ENCODE measurements at places on chromosomes 16 and 17.
A peak's percentile ranks its signal among the peaks of the same experiment; 100 is the strongest.

GRCh38 chr16:87150681-87151280, 166.4 kb downstream of the C16orf95 start:
- no peak for DNase-seq

DNA sequence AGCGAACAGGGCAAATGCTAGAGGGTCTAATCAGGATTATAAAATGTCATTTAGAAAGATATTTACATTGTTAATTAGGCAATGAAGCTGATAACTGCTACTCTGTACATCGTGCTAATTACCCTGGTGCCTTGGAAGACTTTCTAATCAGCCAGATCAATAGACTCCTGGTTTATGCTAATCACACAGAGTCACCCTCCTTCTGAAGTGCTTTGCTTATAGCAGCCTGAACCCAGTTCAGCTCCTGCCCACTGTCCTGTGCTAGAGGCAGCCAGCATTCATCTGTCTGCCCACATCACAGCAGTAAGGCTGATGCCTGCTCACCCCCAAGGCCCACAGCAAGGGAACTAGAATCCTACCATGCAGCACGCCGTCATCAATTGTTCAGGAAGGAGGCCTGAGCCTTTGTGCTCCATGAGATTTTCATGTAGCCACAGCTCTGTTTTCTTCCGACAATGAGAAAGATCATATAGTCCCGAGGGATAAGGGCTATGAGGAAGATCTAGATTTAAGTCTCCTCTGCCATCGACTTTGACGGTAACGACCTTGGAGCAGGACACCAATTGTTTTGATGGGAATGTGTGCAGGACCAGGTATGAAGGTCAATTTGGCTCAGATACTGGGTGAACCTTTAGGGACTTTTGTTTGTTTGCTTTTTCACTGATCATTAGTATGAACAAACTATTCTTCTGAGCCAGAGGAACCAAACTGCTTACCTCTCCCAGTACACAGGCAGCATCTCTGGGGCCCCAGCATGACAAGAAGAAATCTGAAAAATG, 12.5 kb upstream of the LYRM9 start:
- DNase-seq: no peak

DNA sequence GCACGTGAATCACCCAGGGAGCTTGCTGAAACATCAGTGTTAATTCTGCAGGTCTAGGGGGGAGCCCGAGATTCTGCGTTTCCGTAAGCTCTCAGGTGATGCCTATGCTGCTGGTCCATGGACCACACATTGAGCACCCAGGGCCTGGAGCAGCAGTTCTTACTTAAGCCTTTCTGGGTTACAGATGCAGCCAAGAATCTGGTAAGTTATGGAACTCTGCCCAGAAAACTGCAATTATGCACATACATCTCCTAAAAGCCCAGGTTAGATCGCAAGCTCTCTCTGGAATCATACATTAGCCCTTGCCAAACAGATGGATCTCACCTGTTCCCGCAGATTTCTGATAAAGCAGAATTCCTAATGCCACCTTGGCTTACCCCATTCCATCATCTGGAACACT, 265.9 kb upstream of the SALL1 start:
- no peak for DNase-seq

- DNase-seq: no peak
These were observed 5.4 kb upstream of the GOSR2 start for GRCh38 chr17:46917516-46917915.

GRCh38 chr17:66906321-66907278, 57.9 kb upstream of the CACNG4 start:
- DNase-seq: peak; percentile 23

- DNase-seq: no peak
These were observed 20.2 kb downstream of the SPNS2 start for GRCh38 chr17:4518901-4519300.

- DNase-seq: no peak
These were observed 10.5 kb downstream of the XYLT2 start for GRCh38 chr17:50356418-50356817.

GRCh38 chr16:13911871-13912270, 8.1 kb upstream of the ERCC4 start:
- no peak for DNase-seq

DNA sequence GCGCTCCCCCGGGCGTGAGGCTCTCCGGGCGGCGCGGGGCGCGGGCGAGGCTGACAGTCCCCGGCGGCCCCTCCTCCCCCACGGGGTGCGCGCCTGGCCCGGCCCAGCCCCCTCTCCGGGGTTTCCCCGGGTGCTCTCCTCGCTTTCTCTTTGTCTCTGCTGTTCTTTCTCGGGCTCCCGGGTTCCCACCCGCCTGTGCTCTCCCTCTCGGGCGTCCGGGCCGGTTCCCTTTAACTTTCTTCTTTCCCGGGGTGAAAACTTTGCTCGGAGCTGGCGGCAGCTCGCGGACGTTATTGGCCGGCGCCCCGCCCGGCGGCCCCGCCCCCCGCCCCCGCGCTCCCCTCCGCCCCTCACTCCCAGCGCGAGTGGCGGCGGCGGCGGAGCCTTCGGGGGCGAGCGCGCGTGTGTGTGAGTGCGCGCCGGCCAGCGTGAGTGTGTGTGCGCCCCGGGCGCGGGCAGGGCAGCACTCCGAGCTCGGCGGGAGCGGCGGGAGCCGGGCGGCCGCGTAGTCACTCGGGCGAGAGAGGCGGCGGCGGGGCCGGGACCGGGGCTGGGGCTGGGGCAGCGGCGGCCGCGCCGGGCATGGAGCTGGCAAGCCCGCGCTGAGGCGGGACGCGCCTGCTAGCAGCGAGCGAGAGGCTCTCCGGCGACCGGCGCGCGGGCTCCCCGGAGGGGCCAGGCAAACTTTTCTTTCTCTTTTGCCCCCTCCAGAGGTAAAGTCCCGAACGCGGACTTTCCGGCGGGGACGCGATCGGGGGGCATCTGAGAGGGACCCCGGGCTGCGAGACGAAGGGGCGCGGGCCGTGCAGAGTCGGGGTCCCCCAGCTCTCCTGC, at the start of gene NTN1:
Gene NTN1, plus strand, starts transcription at position 353 of the 834 bp plus-strand sequence. CDS start 864 bp downstream, outside the sequence.
- DNase-seq: no peak

DNA sequence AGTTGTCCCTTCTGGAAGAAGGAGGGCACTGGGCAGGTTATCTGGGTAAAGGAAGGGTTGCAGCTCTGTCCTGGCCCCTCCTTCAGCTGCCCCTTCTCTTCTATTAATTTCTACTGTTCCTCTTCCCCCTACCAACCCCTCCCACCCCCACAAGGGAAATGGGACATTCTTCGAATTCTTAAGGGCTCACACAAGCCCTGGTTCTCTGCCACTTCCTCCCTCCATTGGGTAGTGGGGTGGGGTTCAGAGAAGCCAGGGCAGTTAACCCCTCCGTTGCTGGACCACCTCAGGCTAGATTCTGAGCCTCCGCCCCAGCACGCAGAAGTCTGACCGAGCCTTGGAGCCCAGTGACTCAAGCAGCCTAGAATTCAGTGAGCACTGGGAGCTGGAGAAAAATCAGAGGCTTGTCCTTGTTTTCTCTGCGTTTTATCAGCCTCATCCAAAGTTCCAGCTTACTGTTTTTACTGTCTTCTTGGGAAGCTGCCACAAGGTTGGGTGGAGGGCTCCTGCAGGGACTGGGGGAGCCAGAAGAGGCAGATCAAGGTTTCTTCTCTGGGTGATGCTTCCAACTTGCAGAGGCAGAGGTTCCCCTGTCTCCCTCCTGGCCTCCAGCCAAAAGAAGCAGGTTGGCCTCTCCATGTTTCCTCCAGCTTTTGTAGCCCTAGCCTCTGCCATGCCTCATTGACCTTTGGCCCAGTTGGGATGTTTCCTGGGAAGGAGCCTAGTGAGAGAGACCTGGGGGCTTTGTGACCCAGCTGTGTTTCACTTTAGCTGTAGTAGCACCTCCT, 10.2 kb downstream of the LASP1 start:
- no peak for DNase-seq

- no peak for DNase-seq
These were observed at the start of gene PRSS27 for GRCh38 chr16:2720064-2720457. PRSS27 (minus strand) TSS chr16:2720224; CDS start chr16:2720160, 64 bp downstream.

- no peak for DNase-seq
These were observed 4.2 kb upstream of the ATXN7L3 start for GRCh38 chr17:44203731-44204440.

DNA sequence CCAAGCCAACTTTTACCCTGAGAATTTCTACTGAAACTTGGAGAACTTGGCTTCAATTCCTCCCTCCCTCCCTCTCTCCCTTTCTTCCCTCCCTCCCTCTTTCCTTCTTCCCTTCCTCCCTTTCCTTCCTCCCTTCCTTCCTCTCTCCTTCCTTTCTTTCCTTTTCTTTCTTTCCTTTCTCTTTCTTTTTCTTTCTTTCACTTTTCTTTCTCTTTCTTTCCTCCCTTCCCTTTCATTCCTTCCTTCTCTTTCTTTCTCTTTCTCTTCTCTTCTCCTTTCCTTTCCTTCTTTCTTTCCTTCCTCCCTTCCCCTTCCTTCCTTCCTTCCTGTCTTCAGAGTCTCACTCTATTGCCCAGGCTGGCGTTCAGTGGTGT, 268.1 kb upstream of the SDK2 start:
- no peak for DNase-seq

DNA sequence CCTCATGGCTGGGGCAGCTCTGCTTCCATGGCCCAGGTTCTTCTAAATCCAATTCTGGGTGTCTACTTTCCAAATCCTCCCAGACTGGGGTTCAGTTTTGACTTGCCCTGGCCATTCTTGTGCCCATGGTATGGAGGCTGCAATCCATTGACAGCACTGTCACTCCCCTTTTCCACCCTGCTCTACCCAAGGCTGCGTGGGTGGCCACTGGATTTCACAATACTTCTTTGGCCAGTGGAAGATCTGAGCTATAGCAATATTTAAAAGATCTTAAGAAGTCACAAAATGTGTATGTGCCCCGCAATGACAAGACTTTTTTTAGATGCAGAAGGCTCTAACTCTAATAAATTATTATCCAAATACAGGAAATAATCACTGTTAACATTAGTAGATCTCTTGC, 329.4 kb upstream of the CCL2 start:
- no peak for DNase-seq

DNA sequence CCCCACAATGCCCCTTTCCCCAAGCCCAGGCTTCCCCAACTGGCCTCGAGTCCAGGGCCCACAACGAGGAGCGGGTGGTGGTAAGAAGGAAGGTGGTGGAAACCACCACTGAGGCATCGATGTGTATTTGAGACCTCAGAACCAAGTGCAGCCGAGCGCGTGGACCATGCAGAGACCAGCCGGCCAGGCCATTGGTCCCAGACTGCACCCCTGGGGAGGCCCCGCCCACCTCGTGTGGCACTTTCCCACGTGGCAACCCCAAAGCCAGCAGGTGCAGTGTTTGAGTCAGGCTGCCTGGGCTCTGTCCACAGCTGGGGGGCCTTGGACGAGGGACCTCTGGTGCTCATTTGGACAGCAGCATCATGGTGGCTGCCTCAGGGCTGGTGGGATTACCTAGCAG, 28.1 kb upstream of the BAHCC1 start:
- DNase-seq: no peak

GRCh38 chr16:23119570-23119969, 29.7 kb downstream of the USP31 start:
- no peak for DNase-seq

- no peak for DNase-seq
These were observed 17.9 kb upstream of the HEXD start for GRCh38 chr17:82400206-82400605.

- no peak for DNase-seq
These were observed 54.9 kb upstream of the TOB1 start for GRCh38 chr17:50920891-50921586.

GRCh38 chr17:59743842-59744241, 36.4 kb downstream of the VMP1 start:
- DNase-seq: no peak

GRCh38 chr16:8850279-8850885, 18.4 kb downstream of the CARHSP1 start:
- DNase-seq: no peak

- DNase-seq: no peak
These were observed 19.2 kb downstream of the KDM8 start for GRCh38 chr16:27222249-27223225.

DNA sequence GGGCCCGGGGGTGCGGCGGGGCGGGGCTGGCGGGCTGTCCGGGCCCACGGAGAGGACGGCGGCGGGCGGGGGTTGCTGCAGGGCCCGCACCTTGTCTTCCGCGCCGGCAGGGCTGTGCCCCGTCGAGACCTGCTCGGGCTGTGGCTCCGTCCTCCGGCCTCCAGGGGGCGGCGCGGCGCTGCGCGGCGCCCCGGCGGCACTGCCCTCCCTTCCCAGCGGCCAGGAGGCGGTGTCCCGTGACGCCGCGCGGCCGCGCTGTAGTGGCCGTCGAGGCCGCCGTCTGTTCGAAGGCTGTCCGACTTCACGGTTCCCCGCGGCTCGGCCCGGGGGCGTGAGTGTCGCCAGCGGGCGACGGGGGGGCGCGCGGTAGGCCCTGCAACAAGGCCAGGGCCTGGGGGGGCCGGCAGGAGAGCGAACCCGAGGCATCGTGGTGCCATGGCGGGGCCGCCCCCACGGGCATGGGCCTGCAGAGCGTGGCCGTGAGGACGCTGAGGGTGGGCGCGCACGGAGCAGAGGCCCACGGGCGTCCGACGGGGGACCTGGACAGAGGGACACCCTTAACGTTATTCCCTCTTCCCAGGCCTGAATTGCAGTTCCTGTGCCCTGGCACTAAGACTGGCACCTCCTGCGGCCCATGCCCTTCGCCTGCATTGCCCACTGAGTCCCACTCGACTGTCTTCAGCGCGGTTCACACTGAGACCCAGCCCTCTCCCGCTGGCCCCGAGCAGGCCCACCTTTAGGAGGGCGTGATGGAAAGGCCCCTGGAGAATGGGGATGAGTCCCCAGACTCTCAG, at the start of gene PLEKHG4:
Gene PLEKHG4, plus strand, starts transcription at position 237 of the 794 bp plus-strand sequence. Its CDS starts 513 bp downstream, at position 750.
- peak; percentile 48 for DNase-seq

DNA sequence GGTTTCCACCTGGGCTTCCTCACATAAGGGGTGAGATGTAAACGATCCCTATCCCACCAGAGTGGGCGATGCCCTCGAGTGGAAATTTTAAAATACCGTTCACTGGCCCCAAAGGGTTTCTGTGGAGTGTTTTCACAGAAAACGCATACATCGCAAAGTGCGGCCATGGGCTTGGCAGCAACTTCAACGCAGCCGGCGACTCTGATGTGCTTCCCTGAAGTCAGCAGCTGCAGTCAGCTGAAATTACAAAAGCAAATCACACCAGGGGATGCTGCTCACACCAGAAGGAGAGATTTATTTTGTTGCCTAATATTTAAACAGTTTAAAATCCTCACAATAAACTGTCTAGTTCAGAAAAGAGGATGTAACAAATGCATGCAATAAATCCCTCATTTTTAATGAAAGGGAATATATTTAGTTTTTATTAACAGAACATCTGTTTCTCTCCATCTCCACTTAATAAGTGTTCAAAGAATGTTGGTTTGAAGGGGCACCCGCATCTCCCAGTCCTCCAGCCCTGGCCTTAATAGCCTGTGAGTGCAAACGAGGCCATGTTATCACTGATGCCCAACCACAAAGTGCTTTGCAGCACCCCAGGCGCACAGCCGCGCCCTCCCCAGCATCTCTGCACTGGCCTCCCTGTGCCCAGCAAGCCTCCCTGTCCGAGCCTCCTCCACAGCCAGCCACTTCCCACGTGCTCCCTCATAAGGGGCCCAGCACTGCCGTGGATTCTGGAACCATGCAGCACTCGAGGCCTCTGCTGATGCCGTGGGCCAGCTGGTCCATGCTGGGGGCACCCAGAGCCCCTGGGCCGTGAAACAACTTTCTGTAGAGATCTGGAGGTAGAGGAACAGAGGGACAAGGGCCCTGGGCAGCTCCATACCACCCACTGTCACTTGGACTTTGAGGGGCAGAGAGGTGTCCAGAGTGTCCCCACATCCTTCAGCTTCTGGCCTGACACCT, 17.3 kb upstream of the XYLT2 start:
- DNase-seq: no peak

GRCh38 chr17:43856141-43856540, 9.2 kb downstream of the CD300LG start:
- DNase-seq: no peak

Data from HS-27A (cell line).